Activated gamma-delta T cell treated with Interleukin-2 at 50 U/mL for 16 hours (primary cell): ENCODE measurements at places on chromosomes 4 and X.

- DNase-seq, result no peak
These were observed at the start of gene GALNTL6 for GRCh38 chr4:171812665-171813525. Gene GALNTL6 (plus strand): TSS chr4:171813404.

DNA sequence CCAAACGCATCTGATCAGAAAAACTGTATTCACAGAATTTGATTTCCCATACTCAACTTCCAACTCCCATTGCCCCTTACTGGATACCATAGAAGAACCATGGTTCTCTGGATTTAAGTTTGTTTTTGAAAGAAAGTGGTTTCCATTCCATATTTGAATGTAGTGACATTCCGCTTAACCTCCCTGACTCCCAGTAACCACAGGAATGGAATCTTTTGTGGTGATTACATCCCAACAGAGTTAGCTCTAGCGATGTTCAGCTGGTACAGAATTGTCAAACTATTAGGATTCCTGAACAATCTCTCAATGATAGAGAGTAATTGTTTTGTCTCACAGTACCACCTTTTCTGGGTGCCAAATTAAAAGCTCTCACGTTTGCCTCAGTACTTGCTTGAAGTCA lies 1.7 kb downstream of the NUDT10 start:
- DNase-seq, result no peak

DNA sequence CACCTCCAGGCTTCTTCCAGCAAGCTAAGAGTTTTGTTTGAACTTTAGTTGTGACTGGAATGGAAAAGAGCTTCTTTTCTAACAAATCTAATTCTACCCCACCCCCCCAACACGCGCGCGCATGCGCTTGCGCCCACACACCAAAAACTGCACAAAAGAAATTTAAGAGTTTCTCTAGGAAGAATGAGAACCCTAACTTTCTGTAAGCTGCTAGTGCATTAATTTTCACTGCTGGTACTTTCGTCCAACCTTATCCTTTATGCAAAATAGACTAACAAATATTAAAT lies 9.0 kb upstream of the INTU start:
- no peak for DNase-seq

GRCh38 chr4:26281881-26282280 lies 38.9 kb upstream of the RBPJ start:
- DNase-seq, result no peak

GRCh38 chr4:168859888-168860694 lies 150.0 kb downstream of the CBR4 start:
- DNase-seq, result no peak
